ENCODE measurements at places on chromosomes 16 and 17. TPM values are rescaled to one million over a fixed set of nuclear protein-coding genes. Genes with fewer than 3 reads are reported as not detected.
A peak's percentile ranks its signal among the peaks of the same experiment; 100 is the strongest.

Gene C17orf78
- total RNA-seq: not detected

- no peak for ATAC-seq
Observed at GRCh38 chr17:40606548-40607353, 40.9 kb downstream of the SMARCE1 start.

- ATAC-seq: no peak
Observed at GRCh38 chr17:15467592-15467991, at the start of gene CDRT4. Gene CDRT4, minus strand, starts transcription at chr17:15467621. Its CDS starts 27,383 bp downstream, at chr17:15440238.

Gene NXPH3
- total RNA-seq: not detected

Gene CACNG5
- not detected for total RNA-seq

Gene BTBD17
- total RNA-seq: not detected

DNA sequence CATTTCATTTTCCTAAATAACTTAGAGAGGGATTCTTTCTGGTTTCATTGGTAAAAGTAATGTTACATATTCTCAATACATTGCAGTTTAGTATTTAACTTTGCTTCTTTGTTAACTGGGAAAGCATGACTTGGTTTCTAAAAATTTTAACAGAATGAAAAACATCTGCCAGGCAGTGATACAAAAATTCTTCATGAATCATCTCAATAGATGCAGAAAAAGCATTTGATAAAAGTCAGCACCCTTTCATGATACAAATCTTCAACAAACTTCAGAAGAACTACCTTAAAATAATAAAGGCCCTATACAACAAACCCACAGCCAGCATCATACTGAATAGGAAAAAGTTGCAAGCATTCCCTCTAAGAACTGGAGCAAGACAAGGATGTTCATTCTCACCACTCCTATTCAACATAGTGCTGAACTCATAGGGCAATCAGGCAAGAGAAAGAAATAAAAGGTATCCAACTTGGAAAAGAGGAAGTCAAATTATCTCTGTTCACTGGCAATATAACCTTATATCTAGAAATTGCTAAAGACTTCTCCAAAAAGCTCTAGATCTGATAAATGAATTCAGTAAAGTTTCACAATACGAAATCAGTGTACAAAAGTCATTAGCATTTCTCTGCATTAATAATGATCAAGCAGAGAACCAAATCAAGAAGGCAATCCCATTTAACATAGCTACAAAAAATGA is 50.4 kb downstream of the SLFN5 start:
- ATAC-seq: no peak

GRCh38 chr17:69717214-69717613 is 302.7 kb downstream of the MAP2K6 start:
- no peak for ATAC-seq

GRCh38 chr17:64262198-64262999 is 661 bp downstream of the TEX2 start:
- ATAC-seq: peak; percentile 38

GRCh38 chr17:27630607-27631410 is at the start of gene LGALS9:
Gene LGALS9, plus strand, starts transcription at chr17:27631188. Its CDS starts 78 bp downstream, at chr17:27631266.
- peak; percentile 63 for ATAC-seq

Gene LPO
- total RNA-seq: not detected

- ATAC-seq: peak; percentile 100
Observed at GRCh38 chr17:2837147-2837561, 40.9 kb downstream of the RAP1GAP2 start.

Gene KRT9
- not detected for total RNA-seq

Gene SYCE1L
- total RNA-seq: 2.6 TPM

- peak; percentile 84 for ATAC-seq
Observed at GRCh38 chr17:75405365-75406221, at the start of gene GRB2. Gene GRB2, minus strand, starts transcription at chr17:75405678. Its CDS starts 12,050 bp downstream, at chr17:75393628.

Gene C16orf54
- 15.9 TPM for total RNA-seq

DNA sequence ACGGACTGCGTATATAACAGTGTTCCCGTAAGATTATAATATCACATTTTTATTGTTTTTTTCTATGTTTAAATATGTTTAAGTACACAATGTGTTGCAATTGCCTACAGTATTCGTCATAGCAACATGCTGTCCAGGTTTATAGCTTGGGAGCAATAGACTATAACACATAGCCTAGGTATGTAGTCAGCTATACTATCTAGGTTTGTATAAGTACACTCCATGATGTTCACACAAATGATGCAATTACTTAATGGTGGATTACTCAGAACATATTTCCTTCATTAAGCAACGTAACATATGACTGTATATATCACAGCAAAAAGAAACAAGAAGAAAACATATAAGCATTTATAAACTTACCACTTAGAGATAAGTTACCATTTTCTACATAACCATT is 160.0 kb downstream of the CBLN1 start:
- no peak for ATAC-seq

Gene OMG
- 0.42 TPM for total RNA-seq

- ATAC-seq: no peak
Observed at GRCh38 chr17:37158290-37158689, 209.5 kb downstream of the AATF start.

Gene RNF43
- 0.85 TPM for total RNA-seq

- ATAC-seq: no peak
Observed at GRCh38 chr17:13104576-13104975, 86.7 kb upstream of the ELAC2 start.

DNA sequence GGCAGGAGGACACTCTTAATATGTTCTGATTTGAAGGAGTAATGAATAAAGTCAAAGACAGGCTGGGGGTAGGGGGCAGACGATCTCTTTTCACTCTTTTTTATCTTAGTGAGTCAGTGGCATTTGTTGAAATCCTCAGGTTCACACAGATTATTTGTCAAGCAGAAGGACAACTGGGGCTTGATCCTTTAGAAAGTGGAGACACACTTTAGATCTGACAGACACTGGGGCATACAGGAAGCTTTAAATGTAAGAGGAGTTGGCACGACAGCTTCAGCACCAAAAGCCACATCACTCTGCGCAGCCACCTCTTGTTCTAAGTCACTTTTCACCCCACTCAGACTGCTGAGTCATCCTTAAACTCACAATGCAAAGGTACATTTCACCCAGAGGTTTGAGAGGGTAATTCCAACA is 121.5 kb downstream of the STXBP4 start:
- peak; percentile 98 for ATAC-seq

GRCh38 chr17:12627781-12628451 is 37.8 kb upstream of the MYOCD start:
- ATAC-seq: no peak

Gene AGRP
- total RNA-seq: not detected

Gene ASGR2
- total RNA-seq: not detected

DNA sequence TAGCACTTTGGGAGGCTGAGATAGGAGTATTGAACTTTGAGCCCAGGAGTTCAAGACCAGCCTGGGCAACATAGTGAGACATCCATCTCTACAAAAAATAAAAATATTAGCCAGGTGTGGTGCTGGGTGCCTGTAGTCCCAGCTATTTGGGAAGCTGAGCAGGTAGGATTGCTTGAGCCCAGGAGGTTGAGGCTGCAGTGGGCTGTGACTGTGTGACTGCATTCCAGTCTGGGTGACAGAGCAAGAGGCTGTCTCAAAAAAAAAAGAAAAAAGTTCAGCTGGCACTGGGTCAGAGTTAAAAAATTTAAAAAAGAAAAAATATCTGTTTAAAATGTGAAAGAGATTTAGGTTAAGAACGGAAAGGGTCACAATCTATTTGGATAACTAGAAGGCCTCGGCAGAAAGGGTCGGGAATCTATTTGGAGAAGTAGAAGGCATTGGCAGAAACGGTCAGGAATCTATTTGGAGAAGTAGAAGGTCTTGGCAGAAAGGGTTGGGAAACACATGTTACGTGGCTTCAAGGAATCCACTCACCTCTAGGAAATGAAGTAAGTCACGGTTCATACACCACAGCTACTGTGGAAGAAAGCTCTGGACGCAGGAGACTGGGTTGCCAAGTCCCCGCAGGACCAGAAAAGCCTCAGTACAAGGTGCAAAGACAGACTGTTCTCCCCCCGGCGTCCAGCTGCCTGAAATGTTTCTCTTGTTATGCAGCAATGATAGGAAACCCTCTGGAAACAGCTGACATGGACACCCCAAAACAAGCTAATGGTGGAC is 25.3 kb downstream of the LMF1 start:
- ATAC-seq: no peak

DNA sequence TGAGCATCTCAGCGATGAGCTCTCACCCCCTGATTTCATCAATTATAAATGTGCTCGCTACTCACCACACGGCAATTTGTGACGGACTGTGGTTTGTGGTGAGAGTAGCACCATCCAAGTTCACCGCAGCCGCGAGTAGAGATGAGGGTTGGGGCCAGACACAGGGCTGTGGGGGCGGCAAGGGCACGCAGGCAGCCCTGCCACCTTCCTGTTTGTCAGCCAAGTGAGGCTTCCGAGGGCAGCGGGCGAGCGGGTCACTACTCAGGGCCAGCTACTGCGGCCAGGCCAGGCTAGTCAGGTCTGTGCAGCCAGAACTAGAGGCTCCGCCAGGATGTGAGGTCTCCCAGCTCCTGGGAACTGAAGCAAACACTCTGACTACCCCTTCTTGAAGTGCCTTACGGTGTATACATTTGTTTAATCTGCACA is 39.6 kb upstream of the MEOX1 start:
- peak; percentile 89 for ATAC-seq

- no peak for ATAC-seq
Observed at GRCh38 chr16:1129106-1129960, 23.6 kb upstream of the CACNA1H start.

DNA sequence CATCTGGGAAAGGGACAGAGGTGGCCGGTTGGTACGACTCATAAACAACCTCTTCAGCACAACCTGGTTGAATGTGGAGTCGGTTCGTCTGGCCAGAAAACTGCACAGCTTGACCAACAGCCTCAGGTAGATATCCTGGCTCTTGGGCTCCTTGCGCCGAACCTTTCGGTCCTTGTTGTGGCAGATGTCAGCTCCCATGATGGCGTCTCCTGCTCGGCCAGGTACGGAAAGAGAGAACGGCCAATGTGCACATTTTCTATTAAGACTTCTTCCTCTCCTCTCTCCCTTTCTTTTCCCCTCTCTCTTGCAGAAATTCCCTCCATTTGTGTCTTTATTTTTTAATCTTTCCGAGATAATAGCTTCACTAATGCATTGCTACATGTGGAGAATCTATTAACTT is 41.8 kb upstream of the CNTNAP4 start:
- ATAC-seq: no peak

DNA sequence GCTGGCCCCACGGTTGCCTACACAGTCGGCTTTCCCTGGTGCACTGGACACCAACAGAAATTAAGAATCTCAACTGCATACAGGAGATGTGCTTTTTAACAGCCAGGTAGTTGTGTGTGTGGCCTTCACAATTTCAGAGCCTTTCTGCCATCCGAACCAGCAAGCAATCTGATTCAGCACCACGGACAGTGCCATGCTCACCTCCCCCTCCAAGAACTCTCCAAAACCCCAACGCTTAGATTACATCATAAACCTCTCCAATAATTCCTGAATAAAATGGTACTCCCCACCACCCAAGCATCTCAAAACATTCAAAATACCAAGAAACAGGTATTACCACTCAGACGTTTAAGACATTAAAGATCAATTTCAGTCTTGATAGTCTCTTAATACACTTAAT is 31.8 kb downstream of the USP7 start:
- ATAC-seq: no peak

- ATAC-seq: no peak
Observed at GRCh38 chr17:4901648-4902344, 1.1 kb downstream of the CHRNE start.

Gene CHST6
- total RNA-seq: not detected

Gene NKD1
- 1.3 TPM for total RNA-seq

Gene RAPGEFL1
- 9.9 TPM for total RNA-seq

DNA sequence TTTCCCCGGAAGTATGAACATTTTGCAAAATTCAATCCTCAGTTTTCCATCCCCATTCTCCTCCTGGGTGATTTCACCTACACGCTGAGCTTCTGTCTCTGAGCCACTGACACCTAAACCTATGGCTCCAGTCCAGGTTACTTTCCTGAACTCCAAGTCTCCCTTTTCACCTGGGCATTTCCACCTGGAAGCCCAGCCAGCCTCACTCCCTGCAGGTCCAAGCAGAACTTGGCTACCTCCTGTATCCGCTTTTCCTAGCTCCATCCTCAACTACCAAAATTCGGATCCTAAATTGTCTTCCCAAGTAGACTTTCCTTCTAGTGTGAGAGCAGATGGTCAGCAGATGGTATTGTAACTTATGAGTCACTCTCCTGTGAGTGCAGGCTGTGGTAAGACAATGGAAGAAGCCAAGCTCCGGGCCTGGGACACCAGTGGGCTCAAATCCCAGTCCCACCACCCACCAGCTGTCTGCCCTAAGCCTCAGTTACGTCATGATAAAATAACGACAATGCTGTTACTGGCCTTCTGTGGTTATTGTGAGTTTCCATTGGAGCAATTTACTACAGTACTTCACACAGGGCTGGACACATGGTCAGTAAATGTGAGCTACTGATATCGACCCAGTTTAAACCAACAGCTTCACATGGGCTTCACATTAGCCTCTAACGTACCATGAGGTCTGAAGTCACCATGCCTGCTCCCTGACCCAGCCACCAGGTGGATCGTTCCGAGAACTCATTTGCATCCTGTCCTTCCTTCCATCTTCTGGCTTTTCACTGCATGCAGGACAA is 33.3 kb downstream of the PECAM1 start:
- no peak for ATAC-seq

DNA sequence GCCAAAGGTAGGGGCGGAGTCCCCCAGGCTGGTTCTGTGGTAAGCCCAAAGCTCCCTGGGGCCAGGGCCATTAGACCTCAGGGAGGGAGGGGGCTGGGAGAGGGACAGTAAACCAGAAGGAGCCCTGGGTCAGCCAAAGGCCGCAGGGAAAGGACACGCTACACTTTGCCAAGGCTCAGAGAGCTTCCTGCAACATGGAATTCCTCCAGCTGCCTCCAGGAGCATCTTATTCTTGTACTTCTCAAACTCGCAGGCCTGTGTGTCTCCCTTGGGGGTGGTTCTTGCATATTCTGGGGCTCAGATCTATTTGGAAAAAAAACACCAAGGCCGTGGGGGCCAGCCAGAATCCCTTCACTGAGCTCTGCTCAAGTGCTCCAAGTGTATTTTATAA is 25.1 kb downstream of the AKAP1 start:
- ATAC-seq: no peak

Gene GINS2
- total RNA-seq: 64.2 TPM

DNA sequence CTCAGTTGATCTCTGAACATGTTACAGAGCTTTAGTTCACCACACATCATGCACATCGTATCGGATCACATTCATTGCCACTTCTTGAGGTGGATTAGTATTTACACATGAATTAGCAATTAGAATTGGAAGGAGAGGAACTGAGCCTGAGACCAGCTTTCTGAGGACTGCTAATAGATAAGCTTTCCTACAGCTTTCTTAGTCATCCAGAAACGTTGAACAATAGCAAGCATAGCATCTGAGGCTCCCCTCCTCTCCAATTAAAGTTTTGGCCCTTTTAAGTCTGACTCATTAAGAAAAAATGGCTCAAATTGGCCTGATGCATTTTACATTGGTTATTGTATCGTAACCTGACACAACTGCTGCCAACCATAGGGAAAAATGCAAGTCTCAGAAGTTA is 1130.4 kb downstream of the CDH8 start:
- no peak for ATAC-seq

- ATAC-seq: peak; percentile 80
Observed at GRCh38 chr17:8056232-8056975, 17.5 kb downstream of the ALOX15B start.

Gene SPATA32
- 0.32 TPM for total RNA-seq
